Stimulated activated CD4-positive, alpha-beta T cell treated with anti-CD3 and anti-CD28 coated beads, Interleukin-1b, Interleukin-23, amount 100 ng/mL, for 1 hour (primary cell): ENCODE measurements at places on chromosomes 12 and 14.

DNA sequence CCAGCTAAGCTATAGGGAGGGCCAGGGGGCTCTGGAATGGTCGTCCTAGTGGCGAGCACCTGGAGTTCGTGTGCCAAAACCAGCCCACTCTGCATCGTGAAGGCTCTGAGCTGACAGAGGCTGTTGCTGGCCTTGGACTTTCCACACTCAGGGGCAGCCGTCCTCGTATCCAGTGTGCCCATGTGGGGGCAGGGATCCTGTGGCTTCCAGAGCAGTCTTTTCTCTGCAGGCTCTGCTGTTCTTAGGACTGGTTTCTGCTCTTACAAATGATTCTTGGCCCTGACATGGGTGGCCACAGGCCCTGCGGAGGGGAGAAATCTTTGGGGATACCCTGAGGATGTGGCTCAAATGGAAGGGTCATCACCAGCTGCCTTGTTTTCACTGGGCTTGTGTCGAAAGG, 177.4 kb upstream of the FKBP4 start:
- DNase-seq, result no peak

DNA sequence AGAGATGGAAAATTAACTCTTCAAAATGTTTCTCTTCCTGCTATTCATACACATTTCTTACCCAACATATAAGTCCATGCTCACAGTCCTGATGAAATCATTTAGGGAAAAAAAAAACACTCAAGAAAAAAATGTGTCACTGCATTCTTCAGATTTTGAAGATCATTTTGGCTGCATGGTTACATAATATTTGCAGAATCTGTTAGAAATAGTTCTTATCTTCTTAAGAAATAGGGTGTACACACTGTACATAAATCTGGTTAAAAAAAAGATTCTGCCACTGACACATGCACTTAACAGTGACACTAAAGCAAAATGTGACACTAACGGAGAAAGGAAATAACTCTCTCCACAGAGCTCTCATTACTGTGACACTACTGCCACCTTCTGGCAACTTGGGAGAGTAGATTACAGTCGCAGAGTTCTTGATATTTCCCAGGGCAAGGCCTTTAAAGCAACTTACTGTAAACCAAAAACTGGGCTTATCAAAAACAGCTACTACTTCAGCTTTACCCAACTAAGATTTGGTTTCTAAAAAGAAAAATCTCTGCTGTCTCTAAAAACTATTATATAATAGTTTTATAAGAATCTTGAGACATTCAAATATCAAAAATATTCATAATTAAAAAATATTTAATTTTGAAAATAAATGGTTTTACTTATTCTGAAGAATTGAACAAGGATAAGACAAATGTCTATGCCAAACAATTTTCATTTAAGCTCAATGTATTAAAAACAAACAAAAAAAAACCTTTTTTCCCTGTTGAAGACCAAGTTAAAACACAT, 65.0 kb downstream of the SETD3 start:
- DNase-seq, result peak; percentile 34

DNA sequence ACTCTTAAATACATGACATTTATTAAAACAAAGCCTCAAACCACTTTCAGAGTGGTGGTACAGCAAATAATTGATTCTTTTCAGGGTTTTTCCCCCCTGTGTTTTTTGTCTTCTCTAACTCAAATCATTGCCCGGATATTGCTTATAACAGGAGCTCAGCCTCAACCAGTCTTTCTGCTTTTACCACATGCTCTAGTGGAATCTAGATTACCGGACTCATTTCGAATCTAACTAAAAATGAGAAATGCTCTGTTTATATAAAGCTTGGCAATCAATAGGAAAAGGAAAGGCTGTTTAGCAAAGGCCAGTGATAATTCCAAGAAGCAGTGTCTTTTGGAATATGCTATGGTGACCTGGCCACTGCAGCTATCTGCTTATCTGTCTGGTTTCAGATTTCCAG, 161.5 kb downstream of the ETV6 start:
- DNase-seq, result no peak

DNA sequence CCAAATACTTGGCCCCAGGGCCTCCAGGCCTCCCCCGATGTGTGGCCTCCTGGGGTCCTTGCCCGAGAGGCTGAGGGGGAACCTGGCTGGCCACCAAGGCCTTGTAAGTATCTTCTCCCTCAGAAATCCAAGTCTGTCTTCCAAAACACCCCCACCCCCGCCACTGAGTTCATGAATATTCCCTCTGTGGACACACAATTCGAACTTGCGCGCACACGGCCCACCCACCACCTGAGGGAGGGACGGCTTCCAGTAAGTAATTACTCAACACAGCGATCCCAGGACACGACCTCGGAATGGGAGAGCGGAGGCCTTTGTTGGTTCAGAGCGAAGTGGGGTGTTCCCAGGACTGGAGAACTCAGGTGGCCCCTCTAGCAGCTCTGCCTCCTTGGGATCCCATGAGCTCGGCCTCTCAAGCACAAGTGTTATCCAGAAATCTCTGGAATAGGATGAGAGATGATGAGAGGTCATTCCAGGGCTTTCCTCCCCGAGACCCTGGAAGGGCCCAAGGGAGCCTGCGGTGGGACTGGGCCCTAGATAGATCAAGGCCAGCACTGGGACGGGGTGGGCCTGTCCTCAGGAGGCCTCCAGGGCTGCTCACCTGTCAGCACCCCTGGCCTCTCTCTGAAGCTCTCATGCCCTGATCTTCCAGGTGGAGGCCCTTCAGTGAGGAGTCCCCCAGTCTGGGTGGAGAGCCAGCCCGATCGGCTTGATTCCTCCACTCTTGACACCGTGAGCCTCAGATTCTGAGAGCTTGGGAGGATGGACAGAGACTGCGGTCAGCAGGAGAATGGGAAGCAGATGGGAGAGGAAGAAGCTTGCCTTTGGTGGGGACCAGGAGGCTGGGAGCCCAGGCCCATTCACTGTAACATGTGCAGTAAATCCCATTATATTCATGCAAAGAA, 219.0 kb upstream of the RTL1 start:
- no peak for DNase-seq

DNA sequence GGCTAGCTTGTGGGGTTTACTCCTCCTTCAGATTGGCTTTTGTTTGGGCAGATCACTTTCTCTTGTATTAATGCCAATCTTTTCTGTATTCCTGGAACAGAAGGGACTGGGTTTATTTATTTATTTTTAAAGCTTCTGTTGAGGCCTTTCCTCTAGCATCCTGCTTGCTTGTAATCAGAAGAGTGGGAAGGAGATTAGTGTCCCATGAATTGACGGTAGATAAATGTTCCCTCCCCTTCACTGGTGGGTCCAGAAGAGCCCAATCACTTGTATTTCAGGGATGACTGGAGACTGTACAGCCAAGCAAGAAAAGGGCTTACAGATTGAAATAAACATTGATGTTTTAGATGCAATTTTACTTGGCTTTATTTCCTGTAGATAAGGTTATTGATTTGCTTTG, 71.0 kb downstream of the LIN52 start:
- no peak for DNase-seq

- no peak for DNase-seq
These were observed 98.3 kb upstream of the DIO3 start for GRCh38 chr14:101462726-101463565.

GRCh38 chr12:108565976-108566375, 3.6 kb downstream of the ISCU start:
- DNase-seq, result no peak

GRCh38 chr14:41380017-41380416, 226.7 kb upstream of the LRFN5 start:
- no peak for DNase-seq

DNA sequence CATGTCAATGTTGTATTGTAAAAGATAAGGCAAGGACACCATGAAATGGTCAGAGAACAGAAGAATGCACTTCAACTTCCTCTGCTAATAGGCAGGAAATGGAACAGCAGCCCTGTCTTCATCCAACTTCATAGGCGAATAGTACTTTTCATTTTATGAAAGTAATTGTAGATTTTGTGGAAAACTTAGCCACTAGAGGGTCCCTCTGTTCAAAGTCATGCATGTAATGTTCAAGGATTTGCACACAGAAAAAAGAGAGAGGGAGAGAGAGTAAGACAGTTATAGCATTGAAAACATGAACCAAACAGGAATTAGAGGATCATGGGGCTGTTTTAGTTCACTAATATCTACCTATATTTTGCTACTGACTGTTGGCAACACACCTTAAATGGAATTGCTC, 172.2 kb downstream of the FLRT2 start:
- no peak for DNase-seq

DNA sequence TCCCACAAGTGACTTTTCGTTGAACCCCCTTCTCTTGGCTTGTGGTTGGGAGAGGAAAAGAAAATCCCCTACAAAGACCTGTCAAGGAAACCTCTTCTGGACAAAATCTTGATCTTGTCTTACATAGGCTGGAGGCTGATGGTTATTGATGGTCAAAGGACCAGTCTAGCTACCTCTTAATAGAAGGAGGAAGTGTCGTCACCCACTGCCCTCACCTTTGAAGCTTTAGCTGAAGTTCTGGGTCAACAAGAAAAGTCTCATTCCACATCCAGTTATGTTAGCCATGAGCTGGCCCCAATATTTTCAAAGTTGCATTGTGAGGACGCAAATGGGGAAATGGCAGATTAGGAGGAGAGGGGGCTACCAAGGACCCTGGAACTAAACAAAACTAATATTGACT, 6.2 kb upstream of the KSR2 start:
- no peak for DNase-seq

DNA sequence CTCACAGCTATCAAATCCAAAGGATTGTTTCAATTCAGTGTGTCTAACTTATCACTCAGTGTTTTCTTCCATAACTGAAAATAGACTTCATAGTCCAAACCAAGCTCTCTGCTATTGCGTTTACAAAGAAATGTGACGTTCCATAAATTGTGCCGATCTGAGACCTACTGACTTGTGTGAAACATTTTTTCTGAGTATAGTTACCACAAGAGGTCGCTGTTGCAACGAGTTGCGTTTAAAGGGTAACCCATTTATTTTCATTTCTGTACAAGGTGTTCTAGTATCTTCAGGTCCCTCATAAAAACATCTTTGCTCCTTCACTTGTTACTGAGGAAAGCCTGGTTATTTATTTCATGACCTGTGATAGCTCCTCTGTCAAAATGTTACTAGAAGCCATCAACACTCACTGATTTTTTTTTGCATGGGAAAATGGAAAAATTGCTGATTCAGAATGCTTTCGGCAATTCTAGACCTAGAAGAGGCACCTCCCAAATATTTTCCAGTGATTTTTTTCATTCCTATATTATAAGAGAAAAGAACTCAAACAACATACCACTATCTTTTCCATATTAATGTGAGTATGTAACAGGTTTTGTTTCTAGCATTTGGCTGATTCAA, 60.9 kb upstream of the OR4E1 start:
- no peak for DNase-seq

GRCh38 chr14:104142136-104142945, 4.0 kb downstream of the KIF26A start:
- no peak for DNase-seq

DNA sequence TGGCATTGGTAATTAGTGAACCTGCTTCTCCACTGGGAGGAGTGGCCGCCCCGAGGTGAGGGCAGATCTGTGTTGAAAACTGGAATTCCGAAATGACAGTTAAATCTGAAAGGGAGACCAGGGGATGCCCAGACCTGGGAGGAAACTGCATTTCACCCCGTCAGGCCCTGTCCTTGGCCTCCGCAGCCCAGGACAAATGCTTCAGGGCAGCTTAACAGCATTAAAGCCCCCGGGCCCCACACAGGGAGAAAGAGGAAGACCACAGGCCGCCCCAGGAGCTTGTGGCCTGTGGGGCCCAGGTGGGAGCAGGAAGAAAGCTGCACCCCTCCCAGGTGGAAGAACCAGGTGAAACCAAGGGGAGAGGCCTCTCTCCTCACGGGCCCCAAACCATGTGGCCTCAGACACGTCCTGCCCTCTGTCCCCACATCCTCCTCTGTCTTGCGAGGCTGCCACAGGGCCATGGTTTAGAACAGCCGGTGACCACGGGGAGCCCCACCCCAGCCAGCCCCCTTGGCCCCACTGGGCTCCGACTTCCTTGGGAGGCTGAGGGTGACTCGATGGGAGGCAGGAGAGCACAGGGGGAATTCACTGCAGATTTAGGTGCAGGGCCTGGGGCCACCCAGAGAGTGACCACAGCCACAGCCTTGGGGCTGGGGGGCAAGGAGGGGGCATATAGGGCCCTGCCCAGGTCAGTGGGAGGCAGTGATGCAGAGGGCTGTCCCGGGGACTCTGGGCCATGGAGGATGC, 265.4 kb downstream of the ADGRD1 start:
- DNase-seq, result no peak

DNA sequence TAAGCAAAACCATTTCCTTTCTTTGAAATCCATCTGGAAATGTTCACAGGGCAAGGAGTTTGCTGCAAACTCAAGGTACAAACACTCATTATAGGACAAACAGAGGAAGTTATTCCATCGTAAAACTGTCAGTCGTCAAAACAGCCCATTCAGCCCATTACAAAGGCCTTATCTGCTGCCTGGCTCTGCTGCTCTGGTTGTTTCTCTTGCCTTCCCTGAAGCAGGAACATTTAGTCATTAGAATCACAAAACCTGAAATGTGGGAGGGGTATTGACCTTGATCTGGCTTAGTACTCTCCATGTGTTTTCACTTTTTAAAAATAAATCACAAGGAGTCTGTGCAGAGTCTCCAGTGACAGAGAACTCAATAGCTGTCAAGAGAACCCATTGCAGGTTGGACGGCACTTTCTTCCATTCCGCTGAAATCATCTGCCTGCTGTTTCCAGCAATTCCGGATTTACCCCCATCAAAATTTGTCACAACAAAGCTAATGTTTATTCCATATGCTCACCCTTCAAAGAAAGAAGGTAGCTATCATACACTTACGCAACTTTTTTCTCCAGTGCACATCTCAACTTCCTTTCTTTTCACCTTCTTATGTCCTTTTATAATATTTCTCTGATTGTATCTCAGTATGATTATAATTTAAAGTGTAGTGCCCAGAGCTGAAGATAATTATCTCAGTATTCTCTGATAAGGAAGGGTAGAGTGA, 24.6 kb upstream of the ITPR2 start:
- DNase-seq, result no peak

GRCh38 chr14:35367056-35367372, 37.5 kb downstream of the NFKBIA start:
- no peak for DNase-seq

DNA sequence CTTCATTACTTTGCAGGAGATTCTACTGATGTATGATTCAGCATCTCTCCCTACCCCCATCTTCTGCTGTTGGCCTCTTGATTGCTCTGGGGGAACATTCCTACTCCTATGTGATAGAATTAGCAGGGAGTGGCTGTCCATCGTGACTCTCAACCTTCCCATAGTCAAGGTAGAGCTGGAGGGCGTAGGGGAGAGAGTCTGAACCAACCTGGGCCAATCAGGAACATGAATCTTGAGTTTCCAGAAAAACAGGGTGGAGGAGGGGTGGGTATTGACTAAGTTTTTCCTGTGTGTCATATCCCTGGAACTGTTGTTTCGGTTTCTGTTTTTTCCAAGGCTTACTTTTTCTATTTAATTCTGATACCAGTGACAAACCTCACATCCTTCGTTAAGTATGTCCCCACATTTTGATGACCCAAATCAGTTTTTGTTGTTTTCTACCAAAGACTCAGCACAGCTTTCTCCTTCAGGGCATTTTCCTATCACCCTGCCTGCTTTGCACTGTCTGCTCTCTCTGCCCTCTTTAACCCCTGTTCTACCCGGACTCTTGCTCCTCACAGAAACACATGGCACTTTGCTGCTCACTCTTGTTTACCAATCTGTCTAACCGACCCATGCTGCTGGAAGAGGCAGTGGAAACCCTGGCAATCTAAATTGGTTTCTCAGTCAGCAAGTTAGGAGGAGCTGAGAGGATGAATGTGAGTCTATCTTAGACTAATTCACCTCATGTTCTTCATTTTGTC, 1428.3 kb downstream of the AACS start:
- no peak for DNase-seq
